A673 (cell line): ENCODE measurements at places on chromosomes 3 and 15. TPM values are rescaled to one million over a fixed set of nuclear protein-coding genes. Genes with fewer than 3 reads are reported as not detected.

DNA sequence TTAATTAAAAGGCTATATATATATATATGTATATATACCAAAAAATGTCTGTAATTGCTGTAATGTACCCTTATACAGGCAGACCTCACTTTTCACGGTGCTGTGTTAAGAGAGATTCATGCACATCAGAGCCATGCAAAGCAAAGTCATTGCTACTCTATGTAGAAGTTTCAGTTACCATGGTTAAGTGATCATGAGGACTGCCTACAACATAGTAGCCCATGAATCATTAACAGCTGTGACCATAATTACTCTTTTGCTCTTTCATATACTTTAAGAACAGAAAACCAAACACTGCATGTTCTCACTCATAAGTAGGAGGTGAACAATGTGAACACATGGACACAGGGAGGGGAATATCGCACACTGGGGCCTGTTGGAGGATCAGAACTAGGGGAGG lies 225.3 kb upstream of the EPHA3 start:
- DNase-seq = no peak
- H3K4me3 ChIP-seq = no peak overlapping the region
- no peak overlapping the region for H3K27ac ChIP-seq
- H3K36me3 ChIP-seq = no peaks in the 10 kb centered on the region

The SLC2A2 gene
- not detected in 2 replicates for total RNA-seq

- H3K27ac ChIP-seq = no peak overlapping the region
- no peaks in the 10 kb centered on the region for H3K27me3 ChIP-seq
- H3K4me3 ChIP-seq = no peak overlapping the region
- no peak for DNase-seq
Measured at GRCh38 chr3:80238152-80238551, 470.4 kb upstream of the ROBO1 start.

GRCh38 chr3:133538154-133538553 lies 35.3 kb upstream of the CDV3 start:
- H3K4me3 ChIP-seq = no peak overlapping the region
- H3K27me3 ChIP-seq = no peaks in the 10 kb centered on the region
- H3K36me3 ChIP-seq = no peaks in the 10 kb centered on the region
- no peaks in the 10 kb centered on the region for H3K4me1 ChIP-seq
- no peak overlapping the region for H3K27ac ChIP-seq
- DNase-seq = no peak

DNA sequence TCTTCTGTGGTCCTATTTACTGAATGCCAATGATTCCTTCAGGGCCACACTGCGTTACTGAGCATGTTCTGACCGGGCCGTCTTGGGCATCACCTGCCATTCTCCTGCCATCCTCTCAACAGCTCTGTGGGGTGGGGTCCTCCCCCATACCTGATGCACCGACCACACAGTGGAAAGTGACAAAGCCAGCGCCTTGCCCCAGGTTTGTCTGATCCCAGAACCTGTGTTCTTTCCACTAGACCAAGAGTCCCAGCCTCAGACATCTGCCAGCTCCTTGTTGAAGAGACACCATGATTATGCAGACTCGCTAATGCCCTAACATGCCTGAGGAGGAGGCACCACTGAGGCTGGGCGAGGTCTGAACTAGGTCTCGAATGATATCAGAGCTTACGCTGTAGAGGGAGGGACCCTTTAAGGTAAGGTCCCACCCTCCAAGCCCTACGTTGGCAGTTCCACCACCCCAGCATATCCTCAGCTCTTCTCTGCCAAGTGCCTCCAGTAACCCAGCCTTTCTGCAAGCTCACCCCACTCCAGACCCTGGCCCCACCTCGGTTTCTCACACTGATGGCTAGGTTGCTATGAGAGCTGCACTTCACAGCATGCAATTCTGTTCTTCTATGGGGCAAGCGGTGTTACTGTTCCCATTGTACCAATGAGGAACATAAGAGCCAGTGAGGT lies 29.8 kb upstream of the PLXNA1 start:
- DNase-seq = no peak
- H3K27ac ChIP-seq = no peak overlapping the region
- no peaks in the 10 kb centered on the region for H3K4me1 ChIP-seq
- H3K36me3 ChIP-seq = no peaks in the 10 kb centered on the region

DNA sequence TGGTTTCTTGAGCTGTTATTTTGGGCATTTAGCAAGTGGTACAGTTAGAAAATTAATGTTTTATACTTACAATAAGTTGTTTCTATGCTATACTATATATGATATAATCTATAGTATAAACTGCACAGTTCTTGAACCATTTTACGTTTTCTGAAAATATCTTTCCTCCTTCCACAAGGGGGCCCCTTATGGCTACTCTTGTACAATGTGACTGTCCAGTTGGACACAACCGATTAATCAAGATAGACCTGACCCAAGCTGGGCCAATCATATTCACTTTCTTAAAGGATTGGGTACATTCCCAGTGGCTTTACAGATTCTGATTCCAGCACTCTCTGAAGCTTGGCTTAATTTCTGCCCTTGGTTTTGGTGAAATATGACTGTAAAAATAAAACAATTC lies 953.4 kb downstream of the AGBL1 start:
- H3K4me3 ChIP-seq = no peak overlapping the region
- DNase-seq = no peak
- H3K27me3 ChIP-seq = no peaks in the 10 kb centered on the region
- no peaks in the 10 kb centered on the region for H3K36me3 ChIP-seq

DNA sequence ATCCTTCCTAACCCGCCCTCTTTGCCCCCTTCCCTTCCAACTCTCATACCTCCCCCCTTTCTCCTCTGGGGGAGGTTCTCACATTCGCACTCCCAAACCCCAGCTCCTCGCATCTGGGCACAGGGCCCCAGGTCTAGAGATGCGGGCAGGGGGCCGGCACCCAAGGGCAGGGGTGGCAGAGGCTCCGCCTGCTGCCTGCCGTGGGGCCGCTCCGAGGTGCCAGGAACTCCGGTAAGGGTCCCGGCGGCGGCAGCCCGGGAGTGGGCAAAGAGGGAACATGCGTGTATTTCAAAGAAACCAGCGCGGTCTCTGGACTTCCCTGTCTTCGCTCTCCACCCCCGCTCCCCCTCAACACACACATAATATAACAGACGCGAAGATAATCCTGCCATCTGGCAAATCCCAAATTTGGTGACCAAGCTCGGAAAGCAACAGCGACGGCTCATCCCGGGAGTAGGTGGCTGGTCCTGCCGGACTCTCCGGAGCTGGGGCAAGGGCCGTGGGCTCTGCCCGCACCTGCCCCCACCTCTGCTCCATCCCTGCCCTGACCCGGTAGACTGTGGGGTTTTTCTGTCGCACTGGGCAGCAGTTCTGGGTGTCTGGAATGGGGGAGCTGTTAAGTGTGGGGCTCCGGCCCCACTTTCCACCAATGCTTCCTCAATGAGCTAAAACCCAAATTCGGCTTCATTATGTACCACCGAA lies 31.0 kb downstream of the NR2F2 start:
- H3K27ac ChIP-seq = no peak overlapping the region
- H3K27me3 ChIP-seq = no peaks in the 10 kb centered on the region
- H3K4me3 ChIP-seq = no peak overlapping the region
- no peak for DNase-seq
- H3K4me1 ChIP-seq = peaks cover 43% of the 10 kb centered on the region

The CRBN gene
- total RNA-seq = 39.9 and 41.6 TPM in 2 replicates

The LRRC2 gene
- total RNA-seq = 0.24 and 0.28 TPM in 2 replicates

DNA sequence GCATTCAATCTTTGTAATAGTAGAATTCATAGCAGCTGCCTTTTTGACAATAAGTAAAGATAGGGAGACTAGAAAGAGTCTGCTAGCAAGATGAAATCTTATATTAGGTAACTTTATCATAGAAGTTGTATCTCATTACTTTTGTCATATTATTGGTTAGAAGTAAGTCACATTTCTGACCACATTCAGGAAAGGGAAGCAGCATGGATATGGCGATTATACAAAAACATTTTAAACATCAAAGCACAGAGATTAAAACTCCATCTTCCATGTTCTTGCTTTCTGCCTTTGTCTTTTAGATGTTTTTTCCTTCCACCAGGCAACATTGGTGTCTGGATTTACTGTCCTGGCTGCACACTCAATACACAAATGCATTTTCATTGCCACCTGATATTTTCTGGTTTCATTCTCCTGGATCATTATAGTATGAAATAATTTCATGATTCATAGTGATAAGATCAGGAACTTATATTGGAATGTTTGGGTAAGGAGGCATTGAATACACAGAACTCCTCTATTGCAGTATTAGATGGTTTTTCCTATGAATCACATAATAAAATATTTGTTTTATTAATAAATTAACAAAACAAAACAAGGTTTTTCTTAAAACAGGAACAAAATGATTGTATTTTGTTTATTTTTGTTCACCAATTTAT lies 1460.3 kb upstream of the CADM2 start:
- no peak for DNase-seq
- no peaks in the 10 kb centered on the region for H3K4me1 ChIP-seq
- H3K4me3 ChIP-seq = no peak overlapping the region
- H3K27me3 ChIP-seq = no peaks in the 10 kb centered on the region
- H3K27ac ChIP-seq = no peak overlapping the region

The TMOD2 gene
- 0.67 and 1.6 TPM in 2 replicates for total RNA-seq

GRCh38 chr3:23620638-23621015 lies 185.1 kb upstream of the UBE2E1 start:
- no peak overlapping the region for H3K4me3 ChIP-seq
- H3K36me3 ChIP-seq = no peaks in the 10 kb centered on the region
- no peaks in the 10 kb centered on the region for H3K4me1 ChIP-seq
- H3K27ac ChIP-seq = no peak overlapping the region
- no peaks in the 10 kb centered on the region for H3K27me3 ChIP-seq
- DNase-seq = no peak

GRCh38 chr3:78670094-78670493 lies 1097.7 kb downstream of the ROBO1 start:
- H3K27ac ChIP-seq = peak overlapping the region; percentile 24
- peaks cover 34% of the 10 kb centered on the region for H3K4me1 ChIP-seq
- DNase-seq = peak; percentile 56
- H3K4me3 ChIP-seq = peak overlapping the region; percentile 30

The NLGN1 gene
- total RNA-seq = 0.39 and 1.4 TPM in 2 replicates

The CLDN1 gene
- 173 and 184 TPM in 2 replicates for total RNA-seq

GRCh38 chr3:87766721-87767120 lies 292.1 kb downstream of the CGGBP1 start:
- peak; percentile 27 for DNase-seq
- no peaks in the 10 kb centered on the region for H3K36me3 ChIP-seq
- H3K27ac ChIP-seq = no peak overlapping the region
- peaks cover 7% of the 10 kb centered on the region for H3K4me1 ChIP-seq

- no peaks in the 10 kb centered on the region for H3K27me3 ChIP-seq
- no peak overlapping the region for H3K4me3 ChIP-seq
- no peak overlapping the region for H3K27ac ChIP-seq
- H3K36me3 ChIP-seq = no peaks in the 10 kb centered on the region
- no peak for DNase-seq
Measured at GRCh38 chr15:91867581-91868026, 14.1 kb downstream of the SLCO3A1 start.

- no peaks in the 10 kb centered on the region for H3K27me3 ChIP-seq
- no peak for DNase-seq
- H3K36me3 ChIP-seq = no peaks in the 10 kb centered on the region
- H3K4me1 ChIP-seq = no peaks in the 10 kb centered on the region
- no peak overlapping the region for H3K27ac ChIP-seq
Measured at GRCh38 chr3:107412376-107412775, 35.1 kb downstream of the CCDC54 start.
